Ureter (tissue), 1 donor: ENCODE measurements at places on chromosomes 12 and 14. TPM values are rescaled to one million over a fixed set of nuclear protein-coding genes. Genes with fewer than 3 reads are reported as not detected.

GRCh38 chr14:76947078-76947837, 81.2 kb downstream of the IRF2BPL start:
- DNase-seq, result peak; percentile 93

- DNase-seq, result no peak
Observed at GRCh38 chr12:5520831-5521230, 88.9 kb downstream of the NTF3 start.

DNA sequence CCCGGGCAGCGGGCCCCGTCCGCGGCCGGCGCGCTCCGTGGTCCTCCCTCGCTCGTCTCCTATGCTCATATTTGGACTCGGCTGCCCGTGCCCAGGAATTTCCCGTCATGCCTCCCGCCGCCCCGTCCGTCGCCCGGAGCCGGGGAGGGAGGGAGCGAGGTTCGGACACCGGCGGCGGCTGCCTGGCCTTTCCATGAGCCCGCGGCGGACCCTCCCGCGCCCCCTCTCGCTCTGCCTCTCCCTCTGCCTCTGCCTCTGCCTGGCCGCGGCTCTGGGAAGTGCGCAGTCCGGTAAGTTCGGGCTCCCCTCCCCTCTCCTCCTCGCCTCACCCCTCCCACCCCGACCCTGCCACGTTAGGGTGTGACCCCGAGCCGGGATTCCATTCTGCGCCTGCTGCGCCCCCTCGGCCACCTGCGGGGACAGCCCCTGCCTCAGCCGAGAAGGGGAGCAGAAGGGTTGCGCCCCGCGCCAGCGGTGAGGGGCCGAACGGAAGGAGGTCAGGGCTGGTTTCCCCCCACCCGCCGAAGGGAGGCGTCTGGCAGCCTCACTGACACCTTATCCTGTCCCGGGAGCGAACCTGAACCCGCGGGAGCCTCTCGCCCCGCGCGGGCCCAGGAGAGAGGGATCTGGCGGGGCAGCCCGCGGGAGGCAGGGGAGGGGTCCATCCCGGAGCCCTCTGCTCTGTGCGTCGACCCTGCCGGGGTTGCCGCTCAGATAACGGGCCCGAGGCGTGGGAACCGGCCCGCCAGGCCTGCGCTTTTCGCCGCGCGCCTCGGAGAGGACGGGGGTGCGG, at the start of gene MSRB3:
Gene MSRB3 (plus strand): TSS at position 108 of the 793 bp plus-strand sequence. CDS start 29,897 bp downstream, outside the sequence.
- peak; percentile 79 for DNase-seq

- DNase-seq, result no peak
Observed at GRCh38 chr12:24754690-24755638, 193.9 kb downstream of the BCAT1 start.

BBOF1 gene
- 7.5 TPM for total RNA-seq

FBXW8 gene
- total RNA-seq, result 32.0 TPM

CPNE6 gene
- 1.5 TPM for total RNA-seq

CD9 gene
- 427 TPM for total RNA-seq
